ENCODE measurements at places on chromosomes 5 and 9.

DNA sequence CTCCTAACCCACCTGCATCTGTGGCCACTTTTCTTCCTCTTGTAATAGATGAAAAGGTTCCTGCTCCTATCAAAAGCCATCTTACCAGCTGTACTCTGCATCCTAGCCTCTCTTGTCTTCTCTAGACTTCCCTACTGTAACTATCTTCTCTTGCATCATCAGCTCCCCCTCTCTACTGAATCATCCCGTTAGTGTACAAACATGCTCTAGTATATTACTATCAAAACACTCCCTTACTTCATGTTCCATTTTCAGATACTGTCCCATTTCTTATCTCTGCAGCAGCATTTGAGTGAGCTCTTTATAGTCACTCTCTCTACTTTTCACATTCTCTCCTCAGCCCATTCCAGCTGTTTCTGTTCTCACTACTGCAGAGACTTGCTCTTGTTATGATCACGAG, 2.8 kb downstream of the SRA1 start:
- no peak for DNase-seq

DNA sequence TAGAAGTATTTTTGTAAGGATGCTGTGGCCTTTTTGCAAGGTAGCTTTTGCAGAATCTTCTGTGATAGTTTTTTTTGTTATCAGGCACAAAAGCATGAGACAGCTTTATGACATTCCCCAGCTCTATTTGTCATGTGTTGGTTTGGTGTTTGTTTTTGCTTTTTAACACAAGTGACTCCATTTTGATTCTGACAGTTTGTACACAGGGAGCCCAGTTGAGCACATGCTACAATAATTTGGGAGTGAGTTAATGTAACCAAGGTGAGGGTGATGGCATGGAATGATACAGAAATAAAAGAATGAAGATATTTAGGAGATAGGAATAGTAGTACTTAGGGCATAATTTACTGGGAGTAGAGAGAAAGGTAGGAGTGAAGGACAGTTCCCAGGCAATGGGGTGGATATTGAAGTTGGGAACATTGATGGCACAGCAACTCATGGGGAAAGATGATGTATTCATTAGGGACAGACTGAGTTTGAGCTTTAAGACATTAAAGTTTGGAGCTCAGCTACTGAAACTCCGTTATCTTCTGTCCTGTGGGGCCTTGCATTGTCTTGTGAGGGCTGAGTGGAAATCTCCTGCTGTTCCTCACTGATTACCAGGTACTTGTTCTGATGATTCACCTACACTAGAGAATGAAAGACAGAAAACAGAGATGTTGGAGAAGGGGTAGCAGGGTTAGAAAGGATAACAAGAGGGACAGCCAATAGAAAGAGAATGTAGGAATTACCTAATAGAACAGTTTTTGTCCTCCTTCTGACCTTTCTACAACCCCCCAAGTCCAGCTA, 88.3 kb upstream of the CCDC112 start:
- DNase-seq: no peak

DNA sequence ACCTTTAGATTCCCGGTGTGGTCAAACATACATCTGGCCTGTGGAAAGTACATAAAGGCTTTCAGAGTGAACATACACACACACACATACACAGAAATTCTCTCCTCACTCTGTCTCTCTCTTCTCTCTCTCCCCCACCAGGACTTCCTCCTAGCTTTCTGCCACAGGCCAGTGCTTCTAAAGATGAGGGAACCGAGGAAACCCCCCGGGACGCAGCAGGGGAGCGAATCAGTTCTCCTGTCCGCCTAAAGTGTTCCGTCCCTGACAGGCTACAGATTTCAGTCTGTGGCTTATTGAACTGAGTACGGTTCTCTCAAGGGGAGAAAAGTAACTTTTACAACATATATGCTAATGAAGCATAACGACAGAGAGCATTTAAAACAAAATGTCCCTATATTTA, 75.8 kb downstream of the MED27 start:
- no peak for DNase-seq

DNA sequence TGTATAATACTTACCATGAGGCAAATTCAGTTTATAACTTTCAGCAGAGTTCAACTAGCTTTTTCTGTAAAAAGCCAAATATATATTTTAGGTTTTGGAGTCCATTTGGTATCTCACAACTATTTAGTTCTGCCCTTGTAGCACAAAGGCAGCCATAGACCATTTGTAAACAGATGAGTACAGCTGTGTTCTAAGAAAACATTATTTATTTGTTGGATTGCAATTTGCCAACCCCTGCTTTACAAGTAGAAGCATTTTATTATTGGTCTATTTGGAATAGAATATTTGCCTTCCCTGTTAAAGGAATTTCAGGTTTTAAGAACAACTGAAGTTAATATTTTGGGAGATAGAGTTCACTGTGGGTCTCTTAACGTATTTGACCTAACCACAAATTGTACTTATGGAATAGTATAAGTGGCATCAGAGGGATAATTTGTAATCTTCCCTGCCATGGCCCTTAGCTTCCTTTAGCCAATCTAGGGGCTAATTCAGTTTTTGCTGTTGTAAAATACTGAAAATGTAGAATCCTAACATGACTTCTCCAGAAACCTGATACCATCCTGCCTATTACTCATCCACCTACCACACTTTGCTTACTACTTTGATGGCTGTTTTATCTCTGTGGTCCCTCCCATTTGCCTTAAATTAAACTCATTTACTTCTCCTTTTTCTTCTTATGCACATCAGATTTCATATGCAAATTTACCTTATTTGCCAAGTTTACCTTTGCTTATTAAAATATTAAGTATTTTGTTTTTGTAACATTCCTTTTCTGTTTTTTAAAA, 109.2 kb downstream of the DMXL1 start:
- DNase-seq: no peak

DNA sequence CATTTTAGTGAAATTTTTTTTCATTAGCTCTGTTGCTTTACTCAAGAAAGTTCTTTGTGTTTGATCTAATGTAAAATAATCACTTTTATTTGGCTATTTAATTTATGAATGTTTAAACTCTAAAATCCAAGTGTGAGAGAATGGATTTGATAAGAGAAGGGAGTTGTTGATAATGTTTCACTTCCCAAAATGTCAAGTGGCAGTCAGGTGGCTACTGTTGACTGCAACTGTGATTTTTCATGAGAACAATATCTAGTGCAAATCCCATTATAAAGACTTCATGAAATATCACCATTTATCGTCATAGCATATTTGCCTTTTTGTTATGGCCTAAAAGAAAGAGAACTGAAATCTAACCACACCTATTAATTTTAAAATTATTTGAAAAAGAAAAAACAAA, 118.3 kb upstream of the SNX2 start:
- no peak for DNase-seq

GRCh38 chr9:4180907-4181605, 118.8 kb downstream of the GLIS3 start:
- DNase-seq: peak; percentile 65

Measured in NCI-H2171 treated with DMSO at 0.1 percent for 48 hours (cell line).